ENCODE measurements at places on chromosomes 5 and 9.

GRCh38 chr5:126395198-126395597, 28.0 kb upstream of the GRAMD2B start:
- no peaks in the 10 kb centered on the region for H3K27me3 ChIP-seq
- H3K36me3 ChIP-seq: peaks cover 5% of the 10 kb centered on the region
- no peak for DNase-seq
- no peak overlapping the region for H3K4me3 ChIP-seq
- no peak overlapping the region for H3K27ac ChIP-seq

- H3K4me3 ChIP-seq: no peak overlapping the region
- peaks cover 2% of the 10 kb centered on the region for H3K36me3 ChIP-seq
- H3K27me3 ChIP-seq: no peaks in the 10 kb centered on the region
- DNase-seq: no peak
These were observed 11.8 kb downstream of the DMXL1 start for GRCh38 chr5:119082691-119083090.

- H3K36me3 ChIP-seq: no peaks in the 10 kb centered on the region
- peak; percentile 60 for DNase-seq
- H3K27ac ChIP-seq: peak overlapping the region; percentile 84
- no peaks in the 10 kb centered on the region for H3K27me3 ChIP-seq
These were observed 1.2 kb upstream of the RUSC2 start for GRCh38 chr9:35488566-35489312.

DNA sequence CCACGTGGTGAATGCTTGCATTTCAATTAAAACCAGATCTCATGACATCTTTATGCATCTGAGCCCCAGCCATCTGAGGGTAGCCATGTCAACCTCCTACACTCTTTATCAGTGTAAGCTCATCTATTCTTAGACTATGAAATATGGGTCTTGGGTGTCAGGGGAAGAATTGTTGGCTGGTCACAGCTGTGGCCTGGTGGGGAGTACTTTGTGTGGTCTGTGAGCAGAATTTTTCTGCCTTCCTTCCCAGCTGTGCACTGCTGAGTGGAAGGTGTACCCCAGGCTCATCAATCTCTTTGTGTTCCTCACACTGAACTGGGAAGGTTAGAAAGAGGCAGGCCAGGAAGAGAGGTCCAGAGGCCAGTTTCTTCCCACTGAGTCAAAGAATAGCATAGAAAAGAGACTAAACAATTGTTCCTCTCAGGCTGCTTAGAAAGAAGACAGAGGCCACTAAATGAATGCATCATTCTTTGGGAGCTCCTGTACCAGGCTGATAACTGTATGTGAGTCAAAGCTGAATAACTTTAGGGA, 202.7 kb upstream of the RGMB start:
- H3K27me3 ChIP-seq: no peaks in the 10 kb centered on the region
- H3K4me3 ChIP-seq: no peak overlapping the region
- DNase-seq: no peak

GRCh38 chr5:39024884-39025283, 49.3 kb downstream of the RICTOR start:
- DNase-seq: no peak
- H3K4me1 ChIP-seq: no peaks in the 10 kb centered on the region
- H3K36me3 ChIP-seq: peaks cover 4% of the 10 kb centered on the region
- no peak overlapping the region for H3K27ac ChIP-seq
- H3K27me3 ChIP-seq: no peaks in the 10 kb centered on the region
- H3K4me3 ChIP-seq: no peak overlapping the region

- H3K36me3 ChIP-seq: no peaks in the 10 kb centered on the region
- no peaks in the 10 kb centered on the region for H3K4me1 ChIP-seq
- no peaks in the 10 kb centered on the region for H3K27me3 ChIP-seq
These were observed 103.7 kb upstream of the ITGA1 start for GRCh38 chr5:52684051-52684450.

DNA sequence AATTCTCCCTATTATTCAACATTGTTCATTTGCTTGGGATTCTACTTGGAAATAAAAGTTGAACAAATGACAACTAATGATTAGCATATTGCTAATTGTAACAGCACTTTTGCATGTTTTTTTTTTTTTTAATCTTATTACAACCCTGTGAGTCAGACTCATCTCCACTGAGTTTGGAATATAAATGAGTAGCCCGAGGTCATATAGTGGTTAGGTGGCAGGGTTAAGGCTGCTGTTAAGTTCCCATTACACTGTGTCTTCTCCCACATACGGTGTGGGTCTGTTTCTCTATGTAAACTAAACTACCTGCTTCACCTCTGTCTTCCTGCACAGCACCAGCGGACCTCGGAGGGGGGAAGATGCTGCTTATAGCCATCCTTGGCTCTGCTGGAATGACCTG, 92.4 kb downstream of the EQTN start:
- no peaks in the 10 kb centered on the region for H3K4me1 ChIP-seq
- no peak overlapping the region for H3K4me3 ChIP-seq
- DNase-seq: no peak
- H3K27me3 ChIP-seq: no peaks in the 10 kb centered on the region
- no peaks in the 10 kb centered on the region for H3K36me3 ChIP-seq
- no peak overlapping the region for H3K27ac ChIP-seq

DNA sequence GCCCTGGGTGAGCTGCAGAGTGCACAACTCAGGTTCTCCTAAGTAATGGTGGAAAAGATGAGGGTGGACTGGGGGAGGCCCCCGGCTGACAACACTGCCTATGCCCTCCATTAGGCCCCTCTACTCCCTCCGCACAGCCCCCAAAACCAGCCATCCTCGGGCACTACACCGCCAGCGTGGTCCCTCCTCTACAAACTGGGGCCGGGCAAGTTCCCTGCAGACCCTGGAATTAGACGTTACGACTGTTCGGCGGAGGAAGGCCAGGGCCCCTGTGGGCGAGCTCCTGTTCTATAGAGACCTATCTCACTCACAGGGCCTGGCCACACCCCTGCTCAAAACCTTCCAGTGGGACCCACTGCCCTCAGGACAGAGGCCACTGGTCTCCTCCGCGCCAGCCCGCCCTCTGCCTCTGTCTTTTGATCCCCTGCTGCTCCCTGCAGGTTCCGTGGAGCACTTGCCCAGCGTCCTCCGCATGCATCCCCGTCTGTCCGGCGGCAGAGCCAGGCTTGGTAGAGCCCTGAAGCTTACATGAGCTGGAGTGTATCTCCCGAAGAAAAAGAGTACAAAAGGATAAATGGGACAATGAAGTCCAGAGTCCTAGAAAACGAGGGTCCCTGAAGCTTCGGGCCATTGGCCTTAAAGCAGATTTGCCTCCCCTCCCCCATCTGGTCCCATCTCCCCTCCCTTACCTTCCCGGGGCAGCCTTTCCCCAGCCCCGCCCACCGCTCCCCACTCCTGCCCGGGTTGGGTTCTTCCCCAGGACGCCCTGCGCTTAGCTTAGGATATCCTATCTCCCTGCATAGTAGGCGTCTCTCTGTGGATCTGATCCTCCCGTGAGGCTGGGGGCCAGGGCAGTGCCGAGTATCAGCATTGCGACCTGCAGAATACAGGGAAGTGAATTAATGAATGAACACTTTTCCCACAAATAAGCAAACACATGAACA, 71.3 kb downstream of the HRH2 start:
- DNase-seq: no peak
- peaks cover 22% of the 10 kb centered on the region for H3K27me3 ChIP-seq
- peaks cover 4% of the 10 kb centered on the region for H3K4me1 ChIP-seq
- H3K4me3 ChIP-seq: no peak overlapping the region

GRCh38 chr5:25850581-25850980, 1187.8 kb downstream of the CDH9 start:
- no peak for DNase-seq
- no peaks in the 10 kb centered on the region for H3K27me3 ChIP-seq
- H3K4me3 ChIP-seq: no peak overlapping the region

DNA sequence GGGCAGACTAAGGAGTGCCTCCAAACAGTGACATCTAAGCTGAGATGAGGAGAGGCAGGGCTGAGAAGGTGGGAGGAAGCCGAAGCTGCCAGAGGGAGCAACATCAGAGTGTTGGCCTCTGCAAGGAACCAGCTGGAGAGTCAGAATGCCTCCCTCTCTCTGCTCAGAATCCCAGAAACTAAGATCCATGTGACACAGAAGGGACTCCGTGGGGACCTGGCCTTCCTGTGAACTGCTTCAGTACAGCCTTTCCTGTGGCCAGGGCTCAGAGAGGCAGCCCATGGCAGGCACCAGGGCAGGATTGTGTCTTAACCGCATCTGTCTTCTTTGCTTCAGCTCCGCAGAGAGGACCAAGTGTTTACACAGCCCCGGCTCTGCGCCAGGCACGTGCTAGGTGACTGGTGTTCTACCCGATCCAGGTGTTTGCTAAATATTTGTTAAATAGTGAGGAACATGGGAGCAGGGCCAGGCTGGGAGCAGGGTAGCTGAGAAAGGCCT, 33.5 kb downstream of the KCNMB1 start:
- DNase-seq: peak; percentile 10
- H3K27me3 ChIP-seq: peaks cover 9% of the 10 kb centered on the region
- H3K4me3 ChIP-seq: no peak overlapping the region
- no peak overlapping the region for H3K27ac ChIP-seq
- no peaks in the 10 kb centered on the region for H3K36me3 ChIP-seq

DNA sequence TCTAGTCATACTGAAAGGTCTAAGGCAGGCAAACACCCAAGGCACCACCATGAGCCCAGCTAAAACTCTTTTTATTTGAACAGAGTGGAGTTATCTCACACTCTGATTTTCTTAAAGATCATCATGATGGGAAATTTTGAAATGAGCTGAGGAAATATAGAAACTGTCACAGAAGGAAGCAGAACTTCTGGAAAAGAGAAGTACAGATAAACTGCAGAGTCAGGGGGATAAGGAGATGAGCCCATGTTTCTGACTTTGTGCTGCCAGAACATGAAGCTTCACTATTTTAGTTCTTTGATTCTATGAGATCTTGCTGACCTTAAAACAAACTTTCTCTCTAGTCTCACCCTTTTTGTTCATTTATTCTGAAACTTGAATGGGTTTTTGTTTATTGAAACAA, 406.5 kb upstream of the EDIL3 start:
- no peak overlapping the region for H3K27ac ChIP-seq
- H3K36me3 ChIP-seq: no peaks in the 10 kb centered on the region
- no peaks in the 10 kb centered on the region for H3K27me3 ChIP-seq
- H3K4me3 ChIP-seq: no peak overlapping the region
- H3K4me1 ChIP-seq: no peaks in the 10 kb centered on the region

DNA sequence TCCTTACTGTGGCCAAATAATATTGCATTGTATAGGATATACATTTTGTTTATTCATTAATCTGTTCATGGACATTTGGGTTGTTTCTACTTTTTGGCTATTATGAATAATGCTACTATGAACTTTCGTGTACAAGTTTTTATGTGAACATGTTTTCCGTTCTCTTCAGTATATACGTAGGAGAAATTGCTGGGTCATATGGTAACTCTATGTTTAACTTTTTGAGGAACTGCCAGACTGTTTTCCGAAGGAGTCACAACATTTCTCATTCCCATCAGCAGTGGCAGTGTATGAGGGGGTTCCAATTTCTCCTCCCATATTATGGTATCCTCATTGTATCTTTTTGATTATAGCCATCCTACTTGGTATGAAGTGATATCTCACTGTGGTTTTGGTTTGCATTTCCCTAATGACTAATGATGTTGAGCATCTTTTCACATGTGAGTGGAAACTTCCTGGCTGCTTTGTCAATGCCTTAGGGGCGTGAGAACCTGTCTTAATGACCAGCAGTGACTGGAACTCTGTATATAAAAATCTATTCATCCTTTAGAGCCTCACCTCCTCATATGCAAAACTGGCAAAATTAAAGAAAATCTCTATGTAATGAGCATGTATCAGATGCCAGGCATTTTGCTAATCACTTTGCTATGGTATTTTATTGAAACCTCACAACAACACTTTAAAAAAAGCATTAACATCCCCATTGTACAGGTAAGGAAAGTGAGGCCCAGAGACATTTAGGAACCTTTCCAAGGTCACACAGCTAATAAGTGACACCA, 47.8 kb upstream of the TGFBR1 start:
- no peaks in the 10 kb centered on the region for H3K4me1 ChIP-seq
- H3K27me3 ChIP-seq: no peaks in the 10 kb centered on the region
- no peak overlapping the region for H3K27ac ChIP-seq
- H3K36me3 ChIP-seq: no peaks in the 10 kb centered on the region
- no peak overlapping the region for H3K4me3 ChIP-seq
- DNase-seq: no peak

DNA sequence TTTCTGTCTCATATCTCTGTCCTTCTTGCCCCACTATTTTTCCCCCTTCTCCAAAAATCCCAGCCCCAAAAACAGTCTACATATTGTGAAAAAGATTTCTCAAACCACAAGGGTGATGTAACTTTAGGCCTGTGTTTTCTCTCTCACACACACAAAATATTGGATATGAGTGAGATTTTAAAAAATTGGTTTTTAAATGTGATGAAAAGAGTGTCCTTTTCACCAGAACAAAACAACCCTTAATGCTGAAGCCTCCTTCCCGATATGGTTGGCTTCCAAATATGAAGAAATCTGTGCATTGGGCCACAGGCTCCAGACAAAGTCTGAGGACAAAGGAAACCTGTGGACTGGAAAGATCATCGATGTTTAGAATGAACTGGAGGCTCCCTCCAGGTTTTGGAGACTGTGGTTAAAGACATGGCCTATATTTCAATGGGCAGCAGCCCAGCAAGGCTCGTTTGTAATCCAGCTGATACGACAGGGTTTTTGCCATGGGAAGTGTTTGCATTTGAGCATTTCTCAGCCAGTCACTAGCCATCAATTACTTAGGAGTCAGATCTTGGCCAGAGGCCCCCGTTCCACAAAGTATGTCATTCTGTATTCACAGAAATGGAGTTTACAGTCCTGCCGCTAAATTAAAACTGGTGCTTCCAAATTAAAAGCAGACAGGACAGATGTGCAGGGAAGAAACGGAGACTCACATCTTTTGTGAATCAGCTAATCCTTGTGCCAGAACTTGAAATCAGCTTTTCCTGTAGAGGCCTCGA, 546.3 kb downstream of the EBF1 start:
- H3K36me3 ChIP-seq: no peaks in the 10 kb centered on the region
- H3K4me1 ChIP-seq: no peaks in the 10 kb centered on the region
- H3K27ac ChIP-seq: no peak overlapping the region
- H3K4me3 ChIP-seq: no peak overlapping the region
- DNase-seq: no peak
- H3K27me3 ChIP-seq: no peaks in the 10 kb centered on the region

DNA sequence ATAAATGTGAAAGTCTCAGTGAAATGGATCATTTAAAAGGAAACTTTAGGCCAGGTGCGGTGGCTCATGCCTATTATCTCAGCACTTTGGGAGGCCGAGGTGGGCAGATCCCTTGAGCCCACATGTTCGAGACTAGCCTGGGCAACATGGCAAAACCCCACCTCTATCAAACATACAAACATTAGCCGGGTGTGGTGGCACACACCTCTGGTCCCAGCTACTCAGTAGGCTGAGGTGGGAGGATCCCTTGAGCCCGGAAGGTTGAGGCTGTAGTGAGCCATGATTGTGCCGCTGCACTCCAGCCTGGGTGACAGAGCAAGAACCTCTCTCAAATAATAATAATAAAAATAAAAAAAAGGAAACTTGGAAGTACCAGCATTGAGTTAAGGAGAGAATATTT, 176.1 kb downstream of the HSPA4 start:
- H3K36me3 ChIP-seq: no peaks in the 10 kb centered on the region
- DNase-seq: no peak
- no peak overlapping the region for H3K27ac ChIP-seq

All from large intestine (tissue), 12 donors.